Pulmonary artery endothelial cell (primary cell): ENCODE measurements at places on chromosomes 16 and 17. TPM values are rescaled to one million over a fixed set of nuclear protein-coding genes. Genes with fewer than 3 reads are reported as not detected.

Gene ITPRIPL2
- total RNA-seq = 30.0 and 40.8 TPM in 2 replicates

Gene TMEM92
- total RNA-seq = not detected in 2 replicates

Gene TM4SF5
- not detected in 2 replicates for total RNA-seq

Gene PRCD
- 0.20 and 0.35 TPM in 2 replicates for total RNA-seq

Gene RNF227
- total RNA-seq = 0.86 and 1.2 TPM in 2 replicates

Gene ATP1B2
- not detected in 2 replicates for total RNA-seq

Gene KRTAP9-9
- not detected in 2 replicates for total RNA-seq
